ENCODE measurements at places on chromosomes 1 and 21.

- DNase-seq: no peak
These were observed 101.4 kb upstream of the RGS1 start for GRCh38 chr1:192474080-192474683.

GRCh38 chr1:218336328-218336727 is 8.8 kb upstream of the TGFB2 start:
- no peak for DNase-seq

DNA sequence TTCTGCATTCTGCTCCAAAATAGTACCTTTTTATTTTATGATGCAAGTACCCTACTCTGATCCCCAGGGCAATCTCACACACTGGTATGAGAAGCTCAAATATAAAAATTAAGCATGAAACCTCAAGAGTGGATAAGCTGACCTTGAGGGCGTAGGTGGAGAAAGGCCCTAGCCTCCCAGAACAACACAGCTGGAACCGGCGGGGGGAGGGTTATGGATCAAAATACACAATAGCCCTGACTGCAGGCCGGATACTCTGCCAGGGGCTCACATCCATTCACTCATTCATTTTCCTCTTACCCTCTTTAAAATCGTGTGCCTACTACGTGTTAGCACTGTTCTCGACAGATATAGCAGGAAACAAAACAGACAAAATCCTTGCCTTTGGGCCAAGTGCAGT is 32.8 kb upstream of the ECE1 start:
- DNase-seq: no peak

GRCh38 chr1:158972841-158973240 is 36.9 kb upstream of the IFI16 start:
- no peak for DNase-seq

DNA sequence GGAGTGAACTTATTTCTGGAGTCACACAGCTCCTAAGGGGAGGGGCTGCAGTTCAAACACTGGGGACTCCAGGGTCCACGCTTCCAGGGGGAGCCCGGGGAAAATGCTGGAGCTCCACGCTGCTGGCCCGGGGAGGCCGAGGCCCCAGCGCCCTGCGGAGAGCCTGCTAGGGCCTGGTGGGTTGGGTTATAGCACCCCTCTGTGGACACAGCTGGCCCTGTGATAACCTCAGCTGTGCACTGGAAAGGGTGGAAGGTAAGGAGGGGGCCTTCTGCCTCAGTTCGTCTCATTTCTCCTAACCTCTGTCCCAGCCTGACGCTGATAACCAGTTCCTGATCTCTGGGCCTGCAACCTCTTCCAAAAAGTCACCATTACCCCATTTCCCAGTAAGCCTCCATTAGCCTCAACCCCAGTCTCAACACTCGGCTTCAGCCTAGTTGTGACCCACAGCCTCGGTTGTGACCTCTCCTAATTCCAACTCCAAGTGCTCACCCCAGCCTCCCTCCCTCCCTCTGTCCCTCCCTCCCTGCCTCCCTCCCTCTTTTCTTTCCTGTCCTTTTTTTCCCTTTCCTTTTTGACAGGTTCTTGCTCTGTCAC is 7.1 kb downstream of the NBL1 start:
- DNase-seq: no peak

DNA sequence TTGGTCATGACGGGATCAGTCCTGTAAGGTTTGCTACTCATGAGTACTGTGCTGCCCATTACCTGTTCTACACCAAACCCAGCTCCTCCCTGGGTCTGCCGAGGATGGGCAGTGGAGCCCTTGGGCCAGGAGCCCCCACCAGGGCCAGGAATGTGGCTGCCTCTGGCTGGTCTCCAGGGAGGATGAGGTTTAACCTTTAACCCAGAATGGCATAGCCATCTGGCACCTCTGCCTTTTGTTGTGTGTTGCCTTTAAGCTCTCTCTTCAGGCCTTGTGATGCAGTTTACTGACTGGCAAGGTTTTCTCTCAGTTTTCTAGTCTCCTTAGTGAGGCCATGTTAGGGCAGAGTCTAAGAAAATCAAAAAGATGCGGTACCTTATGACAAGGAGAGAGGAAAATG is 38.6 kb downstream of the SIPA1L2 start:
- DNase-seq: no peak

GRCh38 chr1:175129182-175129581 is 61.5 kb downstream of the TNN start:
- DNase-seq: no peak

DNA sequence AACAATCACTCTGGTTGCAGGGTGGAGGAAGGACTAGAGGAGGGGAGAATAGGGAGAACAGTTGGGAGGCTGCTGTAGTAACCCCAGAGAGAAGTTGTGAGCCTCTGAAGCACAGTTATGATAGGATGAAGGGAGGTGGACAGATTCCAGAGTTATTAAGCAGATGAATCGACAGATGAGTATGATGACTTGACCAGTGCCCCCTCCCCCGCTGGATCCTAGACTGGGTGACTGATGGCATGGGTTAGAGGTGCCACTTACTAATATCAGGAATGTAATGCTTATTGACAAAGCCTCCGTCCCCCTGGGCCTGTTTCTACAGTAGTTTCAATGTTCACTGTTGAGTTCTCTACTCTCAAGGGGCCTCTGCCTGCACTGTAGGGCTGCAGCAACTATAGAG is 14.0 kb upstream of the TIPRL start:
- DNase-seq: no peak

DNA sequence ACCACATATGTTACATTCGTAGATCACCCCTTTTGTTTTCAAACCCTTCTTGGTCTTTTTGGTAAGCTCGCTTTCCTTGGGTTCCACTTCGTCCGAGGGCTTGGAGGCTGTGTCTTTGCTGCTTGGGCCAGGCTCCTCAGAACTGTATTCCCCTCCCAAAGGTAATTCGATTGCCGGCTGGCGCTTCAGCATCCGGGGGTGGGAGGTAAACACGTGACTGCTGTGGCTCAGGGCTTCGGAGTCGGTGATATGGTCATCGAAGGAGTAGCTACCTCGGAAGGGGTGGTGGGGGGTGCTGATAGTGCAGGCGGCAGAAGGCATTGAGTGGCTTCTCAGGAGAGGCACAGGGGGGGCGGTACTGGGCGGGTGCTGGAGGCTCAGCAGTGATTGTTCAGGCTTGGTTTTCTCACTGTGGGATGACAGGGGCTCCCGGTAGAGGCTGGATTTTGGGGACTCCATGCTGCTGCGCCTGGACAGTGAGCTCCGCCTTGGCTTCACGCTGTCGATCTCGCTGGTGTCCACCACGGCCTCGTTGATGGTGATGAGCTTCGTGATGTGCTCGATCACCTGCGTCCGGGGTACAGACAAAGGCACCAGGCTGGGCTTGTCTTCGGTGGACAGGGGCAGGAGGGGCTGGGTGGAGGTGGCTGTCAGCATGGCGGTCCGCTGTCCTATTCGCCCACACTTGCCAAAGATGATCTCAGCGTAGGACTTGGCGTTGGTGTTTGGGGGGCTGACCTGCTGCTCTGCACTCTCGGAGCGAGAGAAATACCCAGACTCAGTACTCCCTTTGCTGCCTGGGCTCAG is 98.6 kb upstream of the EDN2 start:
- no peak for DNase-seq

DNA sequence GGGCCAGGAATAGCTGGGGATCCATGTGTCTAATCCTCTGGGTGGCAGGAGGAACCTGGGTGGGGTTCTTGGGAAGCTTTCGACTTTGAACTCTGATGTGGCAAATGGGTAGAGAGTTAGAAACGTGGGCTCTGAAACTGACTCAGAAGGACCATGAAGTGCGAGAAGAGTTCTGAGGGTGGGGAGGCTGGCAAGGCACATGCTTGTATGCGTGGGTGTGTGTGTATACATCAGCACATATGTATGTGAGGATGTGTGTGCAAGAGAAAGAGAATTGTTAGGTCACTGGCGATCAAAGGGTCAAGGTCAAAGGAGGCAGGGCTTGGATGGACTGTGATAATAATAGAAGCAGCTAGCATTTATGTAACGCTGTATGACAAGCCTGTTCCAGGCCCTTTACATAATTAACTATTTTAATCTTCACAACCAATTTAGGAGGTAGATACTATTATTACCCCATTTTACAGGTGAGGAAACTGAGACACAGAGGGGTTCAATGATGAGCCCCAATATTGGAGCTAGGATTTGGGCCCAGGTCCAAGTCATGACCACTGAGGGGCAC is 84.5 kb upstream of the POU3F1 start:
- DNase-seq: no peak

GRCh38 chr1:200415789-200416593 is 6.2 kb upstream of the ZNF281 start:
- DNase-seq: no peak

GRCh38 chr1:67294836-67295617 is 12.6 kb upstream of the IL12RB2 start:
- DNase-seq: no peak

Data from activated CD8-positive, alpha-beta memory T cell treated with anti-CD3 and anti-CD28 coated beads for 1 hour (primary cell).